Cerebellar nuclear complex (tissue), 1 donor: ENCODE measurements at places on chromosomes 11 and 22.

DNA sequence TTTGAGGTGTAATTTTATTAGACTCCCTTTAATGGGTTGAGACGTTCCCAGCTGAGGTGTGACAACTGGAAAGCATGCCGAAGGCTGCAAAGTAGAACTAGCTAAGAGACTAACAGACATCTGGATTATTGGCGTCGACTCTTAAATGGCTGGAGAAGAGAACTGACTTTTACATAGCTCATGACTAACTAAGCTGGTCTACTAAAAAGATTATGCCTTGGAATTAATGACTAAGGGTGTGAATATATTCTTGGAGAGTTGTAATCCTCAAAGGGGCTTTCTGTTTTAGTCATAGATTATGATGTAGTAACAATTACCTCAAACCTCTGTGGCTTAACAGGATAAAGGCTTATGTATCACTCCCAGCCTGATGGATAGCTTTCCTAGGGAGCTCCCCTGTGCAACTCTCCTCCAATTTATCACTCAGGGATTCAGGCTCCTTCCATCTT, 39.5 kb upstream of the SLC5A12 start:
- DNase-seq = no peak

- no peak for DNase-seq
Observed at GRCh38 chr11:93652679-93653078, 8.8 kb upstream of the CEP295 start.

DNA sequence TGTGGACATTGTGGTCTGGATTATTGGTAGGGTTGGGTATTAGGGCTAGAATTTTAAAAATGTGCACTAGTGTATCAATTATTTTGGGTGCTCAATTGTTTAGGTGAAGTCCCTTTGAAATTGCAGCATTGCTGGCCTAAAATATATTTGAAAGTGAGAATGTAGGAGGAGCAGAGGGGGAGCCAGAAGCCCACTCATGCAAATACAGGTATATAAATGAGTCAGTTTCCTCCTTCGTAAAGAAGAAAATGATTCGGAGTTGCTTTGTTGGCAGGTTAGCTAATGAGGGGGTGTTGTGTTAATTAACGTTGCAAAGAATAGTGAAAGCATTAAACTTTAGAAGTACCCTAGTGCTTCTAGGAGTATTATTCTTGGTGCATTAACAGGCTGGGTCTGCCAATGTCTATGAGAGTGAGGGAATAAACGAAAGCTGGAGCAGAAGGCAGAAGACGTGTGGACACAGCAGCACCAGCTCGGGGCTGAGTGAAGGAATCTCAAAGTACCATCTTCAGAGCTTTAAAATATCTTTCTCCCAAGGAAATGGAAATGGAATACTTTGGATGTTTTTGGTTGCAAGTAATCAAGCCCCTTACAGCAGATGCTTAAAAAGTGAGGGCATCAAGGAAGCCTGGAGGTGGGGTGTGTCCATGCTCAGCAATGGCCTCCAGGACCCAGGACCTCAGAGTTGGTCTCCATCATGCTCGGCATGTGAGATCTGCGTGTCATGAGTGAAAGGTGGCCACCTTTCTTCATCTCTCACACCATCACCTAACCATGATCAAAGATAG, 522.9 kb downstream of the NTM start:
- no peak for DNase-seq

- no peak for DNase-seq
Observed at GRCh38 chr11:55849037-55849436, 10.5 kb downstream of the OR5D16 start.

- DNase-seq = no peak
Observed at GRCh38 chr11:103317118-103317517, 207.9 kb downstream of the DYNC2H1 start.
